ENCODE measurements at places on chromosomes 6 and 20. TPM values are rescaled to one million over a fixed set of nuclear protein-coding genes. Genes with fewer than 3 reads are reported as not detected.

GRCh38 chr6:124226396-124226795 lies 422.7 kb downstream of the NKAIN2 start:
- DNase-seq, result no peak

- no peak for DNase-seq
These were observed 5.1 kb downstream of the SOX4 start for GRCh38 chr6:21598674-21599023.

Gene USP49
- total RNA-seq, result 1.3 TPM

- DNase-seq, result peak; percentile 61
These were observed 29.8 kb downstream of the GFOD1 start for GRCh38 chr6:13457577-13457976.

- no peak for DNase-seq
These were observed 500.0 kb upstream of the EPHA7 start for GRCh38 chr6:93919365-93919764.

Gene IYD
- not detected for total RNA-seq

Gene RPRD1B
- total RNA-seq, result 65.3 TPM
